ENCODE measurements at places on chromosomes 13 and 19.

DNA sequence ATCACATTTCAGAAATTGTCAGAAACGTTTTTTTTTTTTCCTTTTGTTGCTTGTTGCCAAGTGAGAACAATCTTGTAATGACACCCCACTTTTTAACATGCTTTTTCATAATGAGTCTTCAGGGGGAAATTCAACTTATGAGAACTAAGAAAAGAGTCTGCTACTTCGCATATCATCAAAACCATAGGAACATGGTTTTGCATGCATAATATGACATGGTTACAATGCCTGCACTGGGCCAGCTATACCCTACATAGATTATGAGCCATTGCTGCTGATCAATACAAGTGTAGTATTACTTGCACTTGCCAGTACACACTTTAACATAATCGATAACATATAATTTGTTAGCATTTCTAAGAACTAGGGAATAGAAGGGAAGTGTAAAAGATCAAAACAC is 191.0 kb upstream of the NBEA start:
- no peak for DNase-seq

DNA sequence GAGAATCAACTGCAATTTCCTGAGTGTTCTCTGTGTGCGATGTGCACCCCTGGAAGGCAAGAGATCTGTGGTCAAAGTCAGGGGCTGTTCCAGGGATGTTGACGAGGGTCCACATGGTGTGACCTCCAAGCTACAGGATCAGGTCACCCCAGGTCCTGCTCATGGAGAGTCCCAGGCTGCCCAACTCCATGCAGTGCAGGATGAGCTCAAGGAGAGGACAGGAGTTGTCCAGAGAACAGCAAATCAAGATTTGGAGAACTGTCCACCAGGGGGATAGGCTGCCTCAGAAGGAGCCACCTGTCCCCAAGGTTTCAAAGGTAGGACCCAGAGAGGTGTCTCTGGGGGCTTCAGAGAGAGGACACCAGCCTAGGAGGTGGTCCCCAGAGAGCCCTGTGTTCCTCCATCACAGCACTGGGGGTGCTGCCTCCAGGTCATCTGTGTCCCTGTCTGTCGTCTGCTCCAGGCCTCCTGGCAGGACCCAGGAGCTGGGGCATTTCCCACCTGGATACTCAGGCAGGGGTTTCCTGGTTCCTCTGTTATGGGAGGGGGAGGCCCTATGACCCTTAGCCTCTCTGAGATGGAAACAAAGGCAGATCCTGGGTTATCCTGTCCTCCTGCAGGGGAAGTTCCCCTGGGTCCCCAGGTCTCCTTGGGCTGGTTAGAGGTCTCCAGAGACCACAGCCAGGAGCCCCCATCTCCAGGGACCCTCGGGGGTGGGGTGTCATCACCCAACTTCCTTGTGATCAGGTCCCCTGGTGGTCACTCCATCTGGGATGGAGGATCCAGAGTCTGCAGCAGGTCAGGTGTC is 2.1 kb upstream of the CEACAM7 start:
- DNase-seq: no peak

GRCh38 chr19:1253514-1254080 is 5.2 kb downstream of the MIDN start:
- no peak for DNase-seq

- no peak for DNase-seq
These were observed 37.0 kb upstream of the TEX29 start for GRCh38 chr13:111283457-111283856.
